ENCODE measurements at places on chromosomes 3 and 15.

GRCh38 chr3:48240000-48240963, 622 bp upstream of the ZNF589 start:
- no peak for DNase-seq
- H3K4me3 ChIP-seq, result peak overlapping the region; percentile 87
- H3K36me3 ChIP-seq, result peaks cover 3% of the 10 kb centered on the region

DNA sequence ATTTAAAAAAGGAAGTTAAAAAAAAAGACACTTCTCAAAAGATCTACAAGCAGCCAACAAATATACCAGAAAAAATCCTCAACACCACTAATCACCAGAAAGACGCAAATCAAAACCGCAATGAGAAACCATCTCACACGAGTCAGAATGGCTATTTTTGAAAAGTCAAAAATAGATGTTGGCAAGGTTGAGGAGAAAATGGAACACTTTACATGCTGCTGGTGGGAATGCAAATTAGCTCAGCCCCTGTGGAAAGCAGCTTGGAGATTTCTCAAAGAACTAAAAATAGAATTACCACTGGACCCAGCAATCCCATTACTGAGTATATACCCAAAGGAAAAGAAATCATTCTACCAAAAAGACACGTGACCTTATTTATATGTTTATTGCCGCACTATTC, 574.7 kb upstream of the ADAMTS9 start:
- no peaks in the 10 kb centered on the region for H3K4me1 ChIP-seq
- H3K36me3 ChIP-seq, result no peaks in the 10 kb centered on the region
- H3K27me3 ChIP-seq, result no peaks in the 10 kb centered on the region

- H3K27me3 ChIP-seq, result peaks cover 66% of the 10 kb centered on the region
- no peak within 1 kb of the TSS for H3K27ac ChIP-seq
- H3K36me3 ChIP-seq, result peaks cover 4% of the 10 kb centered on the region
- peak within 1 kb of the TSS; percentile 59 for H3K4me3 ChIP-seq
- DNase-seq, result peak; percentile 16
Measured at GRCh38 chr3:154120961-154121700, at the start of gene ARHGEF26. ARHGEF26 (plus strand) TSS chr3:154121390; CDS start chr3:154121993, 603 bp downstream.

DNA sequence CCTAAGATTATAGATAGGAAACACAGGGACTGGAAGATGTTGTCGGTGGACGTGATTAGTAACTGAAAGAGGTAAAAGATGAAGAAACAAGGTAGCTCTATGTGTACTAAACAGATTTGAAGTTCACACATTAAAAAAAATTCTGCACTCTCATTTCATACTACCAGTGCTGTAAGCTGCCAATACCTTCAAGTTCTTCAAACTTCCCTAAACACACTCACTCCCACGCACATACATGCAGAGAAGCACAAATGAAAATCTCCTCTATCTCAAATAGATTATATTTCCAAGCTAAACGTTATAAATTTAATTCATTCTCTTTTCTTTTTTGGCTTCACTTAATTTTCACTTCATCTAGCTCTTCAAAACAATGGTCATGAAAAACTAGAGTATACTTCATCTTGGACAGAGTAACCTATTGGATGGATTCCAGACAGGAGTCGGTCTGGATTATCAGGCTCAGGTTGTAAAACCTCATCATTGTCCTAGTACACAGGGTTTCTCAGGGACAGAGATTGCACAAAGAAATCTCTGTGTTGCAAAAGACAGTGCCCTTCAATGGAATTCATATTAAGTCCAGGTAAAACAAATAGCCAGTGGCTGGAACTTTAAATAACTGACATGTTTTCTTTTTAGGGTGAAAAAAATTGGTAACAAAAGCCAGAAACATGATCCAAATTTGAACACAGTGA, 408.1 kb upstream of the ZNF385D start:
- no peak overlapping the region for H3K4me3 ChIP-seq
- no peak overlapping the region for H3K27ac ChIP-seq
- no peaks in the 10 kb centered on the region for H3K36me3 ChIP-seq
- H3K4me1 ChIP-seq, result no peaks in the 10 kb centered on the region
- DNase-seq, result no peak
- H3K27me3 ChIP-seq, result no peaks in the 10 kb centered on the region

DNA sequence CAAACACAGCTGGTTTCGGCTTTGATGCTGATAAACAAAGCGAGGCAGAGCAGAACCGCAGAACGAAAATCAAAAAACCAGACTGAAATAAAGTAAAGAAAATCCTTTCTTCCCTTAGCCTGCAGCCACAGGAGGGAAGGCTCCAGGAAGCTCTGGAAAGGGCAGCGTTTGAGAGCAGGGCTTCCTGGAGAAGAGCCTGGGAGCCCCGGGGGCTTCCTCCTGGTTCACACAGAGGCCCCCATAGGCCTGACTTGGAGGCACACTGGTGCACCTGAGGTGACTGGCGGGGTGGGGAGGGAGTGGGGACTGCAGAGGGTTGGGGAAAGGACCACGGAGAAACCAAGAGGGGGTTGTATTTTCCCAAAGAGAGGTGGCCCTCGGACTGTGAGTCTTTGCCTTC, 98.8 kb upstream of the WNT5A start:
- no peak for DNase-seq
- no peak overlapping the region for H3K4me3 ChIP-seq
- H3K27me3 ChIP-seq, result no peaks in the 10 kb centered on the region

DNA sequence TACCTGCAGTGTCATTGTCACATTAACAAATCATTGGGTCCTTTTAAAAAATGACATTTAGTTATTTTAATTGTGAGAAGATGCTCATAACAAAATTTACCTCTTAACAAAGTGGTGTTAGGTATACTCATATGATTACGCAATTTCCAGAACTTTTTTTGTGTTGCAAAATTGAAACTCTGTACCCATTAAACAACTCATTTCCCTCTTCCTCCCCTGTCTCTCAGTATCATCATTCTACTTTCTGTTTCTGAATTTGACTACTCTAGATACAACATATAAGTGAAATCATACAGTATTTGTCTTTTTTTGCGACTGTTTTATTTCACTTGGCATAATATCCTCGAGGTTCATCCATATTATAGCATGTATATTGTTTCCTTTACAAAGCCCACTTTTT, 58.7 kb upstream of the CHST2 start:
- H3K4me1 ChIP-seq, result no peaks in the 10 kb centered on the region
- H3K27me3 ChIP-seq, result no peaks in the 10 kb centered on the region
- no peak for DNase-seq
- H3K4me3 ChIP-seq, result no peak overlapping the region

DNA sequence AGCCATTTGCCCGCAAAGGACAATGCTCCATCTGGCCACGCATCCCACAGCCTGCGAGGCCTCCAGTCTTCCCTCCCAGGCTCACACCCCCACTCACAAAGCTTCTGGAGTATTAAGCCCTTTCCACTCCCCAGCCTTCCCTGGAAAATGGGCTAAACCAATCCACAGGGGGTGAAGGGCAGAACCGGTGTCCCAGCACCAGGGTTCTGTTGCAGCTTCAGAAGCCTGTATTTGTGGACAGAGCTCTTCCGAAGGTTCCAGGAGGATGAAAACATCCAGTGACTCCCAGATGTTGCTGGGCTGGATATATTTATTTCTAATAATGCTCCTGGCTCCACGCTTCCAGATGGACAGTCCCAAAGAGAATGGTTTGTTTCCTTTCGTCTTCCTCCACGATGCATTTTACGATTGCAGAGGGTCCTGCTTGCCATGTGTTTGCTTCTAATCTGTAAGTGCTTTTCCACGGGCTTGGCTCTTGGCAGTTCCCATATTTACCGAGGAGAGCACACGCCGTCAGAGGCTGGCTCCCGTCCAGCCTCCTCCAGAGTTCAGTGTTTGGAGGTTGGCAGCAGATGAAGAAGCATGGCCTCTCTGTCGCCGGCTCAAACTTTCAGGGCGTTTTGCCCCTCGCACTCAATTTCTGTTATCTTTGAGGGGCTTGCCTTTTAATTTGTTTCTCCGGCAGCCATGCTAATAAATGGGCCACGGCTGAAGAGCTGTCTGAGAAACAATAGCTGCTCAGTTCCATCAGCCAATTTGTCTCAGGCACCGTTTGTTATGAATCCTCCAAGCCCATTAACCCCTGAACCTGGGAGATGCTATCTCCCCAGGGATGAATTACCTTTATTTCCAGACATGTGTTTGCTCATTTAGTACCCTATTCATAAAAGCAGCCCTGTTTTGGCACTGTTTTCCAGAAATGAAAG, 367.9 kb upstream of the PROK2 start:
- H3K4me1 ChIP-seq, result no peaks in the 10 kb centered on the region
- H3K36me3 ChIP-seq, result no peaks in the 10 kb centered on the region
- H3K27me3 ChIP-seq, result no peaks in the 10 kb centered on the region
- H3K4me3 ChIP-seq, result no peak overlapping the region
- no peak for DNase-seq
